Cerebellar cortex (tissue), 1 donor: ENCODE measurements at places on chromosomes 4 and X.

- DNase-seq = no peak
These were observed 67.5 kb upstream of the CXCL13 start for GRCh38 chr4:77538144-77538543.

DNA sequence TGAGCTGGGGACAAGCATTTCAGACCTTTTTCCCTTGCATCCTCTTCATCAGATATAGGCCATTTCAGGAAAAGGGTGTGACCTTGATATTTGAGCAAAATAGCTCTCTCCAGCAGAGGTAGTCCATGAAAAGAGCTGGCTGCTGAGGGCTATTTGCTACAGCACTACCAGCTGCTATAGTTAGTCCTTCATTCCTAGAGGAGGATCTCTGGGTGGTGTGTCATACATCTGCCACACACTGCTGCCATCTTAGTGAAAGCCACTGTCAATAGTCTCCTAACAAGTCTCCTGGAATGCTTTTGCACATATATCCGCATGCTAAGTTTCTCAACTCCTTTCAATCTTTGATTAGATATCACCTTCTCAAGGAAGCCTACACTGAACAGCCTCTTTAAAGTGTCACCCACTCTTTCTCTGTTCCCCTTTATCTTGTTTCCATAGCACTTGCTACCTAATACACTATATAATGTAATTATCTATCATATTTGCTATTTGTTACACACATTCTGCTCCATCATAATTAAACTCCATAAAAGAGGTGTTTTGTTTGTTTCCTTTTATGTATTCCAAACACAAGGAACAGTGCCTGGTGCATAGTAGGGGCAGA is 131.9 kb downstream of the TBC1D19 start:
- DNase-seq = no peak

- DNase-seq = peak; percentile 89
These were observed 170.1 kb upstream of the SCML1 start for GRCh38 chrX:17567187-17567586.

DNA sequence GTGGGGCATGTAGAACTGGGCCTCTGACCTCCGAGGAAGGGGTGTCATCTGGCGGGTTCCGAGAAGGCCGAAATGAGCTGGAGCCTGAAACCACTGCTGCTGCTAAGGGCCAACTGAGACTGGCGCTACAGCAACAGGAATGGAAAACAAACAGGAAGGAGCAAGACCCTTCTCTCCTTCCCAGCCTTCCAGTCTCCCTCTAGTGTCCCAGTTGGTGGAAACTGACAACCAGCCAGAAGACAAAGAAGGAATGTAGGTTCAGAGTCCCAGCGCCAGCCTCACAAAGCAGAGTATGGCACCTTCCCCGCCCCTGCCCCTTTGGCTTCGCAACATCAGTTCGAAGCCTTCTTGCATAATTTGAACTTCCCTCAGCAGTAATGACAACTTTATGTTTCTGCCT is 24.4 kb upstream of the PDZD4 start:
- DNase-seq = no peak

GRCh38 chr4:85102606-85103005 is 136.1 kb upstream of the WDFY3 start:
- no peak for DNase-seq

GRCh38 chr4:104758574-104758973 is 263.9 kb upstream of the CXXC4 start:
- DNase-seq = no peak

DNA sequence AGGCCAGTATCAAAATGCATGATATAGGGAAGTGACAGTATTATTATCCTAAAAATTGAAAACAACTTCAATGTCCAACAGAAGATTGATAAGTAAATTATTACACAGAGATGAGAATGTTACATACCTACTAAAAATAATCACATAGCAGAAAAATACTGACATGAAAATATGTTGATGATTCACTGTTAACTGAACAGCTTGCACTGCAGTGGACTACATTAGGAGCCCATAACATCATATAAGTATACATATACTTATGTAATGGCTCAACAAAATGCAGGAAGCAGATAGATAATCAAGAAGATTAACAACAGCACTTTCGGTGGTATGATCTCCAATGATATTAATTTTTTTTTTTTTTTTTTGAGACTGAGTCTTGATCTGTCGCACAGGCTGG is 7.1 kb downstream of the CLOCK start:
- no peak for DNase-seq

GRCh38 chrX:19293606-19294325 is 50.0 kb upstream of the PDHA1 start:
- no peak for DNase-seq

DNA sequence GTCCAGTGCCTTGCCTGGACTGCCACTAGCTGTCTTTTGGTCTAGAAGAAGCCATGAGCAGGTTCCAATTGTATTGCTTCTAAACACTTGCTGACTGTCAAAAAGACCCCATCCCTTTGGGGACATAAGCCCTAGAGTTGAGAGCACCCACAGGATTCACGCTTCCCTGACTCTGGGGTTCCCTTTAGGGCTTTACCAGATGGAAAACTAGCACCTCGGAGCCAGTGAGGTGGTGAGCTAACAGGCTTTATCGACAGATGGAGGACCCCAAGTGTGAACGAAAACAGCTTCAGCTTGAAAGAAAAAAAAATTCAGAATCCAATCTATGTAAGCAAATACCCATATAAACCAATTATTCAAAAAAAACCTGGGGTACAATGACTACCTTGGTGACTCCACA is 90.8 kb downstream of the NAA11 start:
- DNase-seq = no peak

DNA sequence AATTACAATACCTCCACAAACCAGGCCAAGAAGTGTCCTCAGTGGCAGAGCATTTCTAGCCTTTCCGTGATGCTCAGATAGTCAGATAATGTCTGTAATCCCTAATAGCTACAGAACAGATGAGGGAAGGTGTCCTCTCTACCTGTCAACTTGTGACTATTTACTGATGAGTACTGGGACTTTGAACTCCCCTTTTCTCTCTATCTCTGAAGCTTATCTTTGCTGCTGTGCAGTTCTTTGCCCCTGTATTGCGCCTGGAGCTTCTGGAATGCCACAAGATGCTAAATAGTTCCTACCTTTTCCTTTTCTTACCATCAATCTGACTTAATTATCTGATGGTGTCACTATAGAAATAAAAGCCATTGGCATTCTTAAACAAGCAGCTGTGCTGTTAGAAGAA is 30.5 kb downstream of the FGF2 start:
- no peak for DNase-seq

- DNase-seq = no peak
These were observed 81.5 kb downstream of the HUWE1 start for GRCh38 chrX:53605004-53605403.

- no peak for DNase-seq
These were observed 660.5 kb upstream of the PABPC4L start for GRCh38 chr4:134862116-134862515.

- DNase-seq = no peak
These were observed 4.9 kb downstream of the CDKN2AIP start for GRCh38 chr4:183449193-183449882.

DNA sequence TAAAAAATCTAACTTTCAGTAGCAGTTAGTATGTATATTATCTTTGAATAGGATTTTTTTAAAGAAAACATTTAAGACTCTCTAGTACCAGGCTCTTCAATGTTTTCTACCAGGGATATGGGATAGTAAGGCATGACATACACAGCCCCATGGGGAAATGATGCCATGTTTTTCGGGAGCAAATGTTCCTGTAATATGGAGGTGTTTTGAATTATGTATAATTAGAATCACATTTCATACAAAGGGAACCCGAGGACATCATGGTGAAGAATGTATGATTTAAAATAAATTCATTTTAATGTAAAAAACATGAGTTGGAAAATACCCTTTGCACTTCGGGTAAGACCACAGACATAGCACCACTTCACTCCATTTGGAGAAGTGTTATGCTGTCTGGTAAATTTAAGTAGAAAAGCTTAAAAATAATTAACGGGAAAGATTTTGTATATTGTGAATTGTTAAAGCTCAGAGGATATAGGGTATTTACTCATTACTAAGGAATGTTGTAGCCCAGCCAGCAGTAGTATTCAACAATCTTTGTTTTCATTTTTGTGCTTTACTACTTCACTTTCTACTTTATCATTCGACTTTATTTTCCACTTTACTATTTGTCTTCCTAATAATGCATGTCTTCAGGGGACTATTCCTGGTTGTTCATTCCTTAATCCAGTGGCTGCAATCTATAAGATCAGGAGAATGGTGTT is 2050.7 kb downstream of the ARAP2 start:
- DNase-seq = no peak

- DNase-seq = no peak
These were observed 11.2 kb downstream of the FGFBP2 start for GRCh38 chr4:15951781-15952180.

DNA sequence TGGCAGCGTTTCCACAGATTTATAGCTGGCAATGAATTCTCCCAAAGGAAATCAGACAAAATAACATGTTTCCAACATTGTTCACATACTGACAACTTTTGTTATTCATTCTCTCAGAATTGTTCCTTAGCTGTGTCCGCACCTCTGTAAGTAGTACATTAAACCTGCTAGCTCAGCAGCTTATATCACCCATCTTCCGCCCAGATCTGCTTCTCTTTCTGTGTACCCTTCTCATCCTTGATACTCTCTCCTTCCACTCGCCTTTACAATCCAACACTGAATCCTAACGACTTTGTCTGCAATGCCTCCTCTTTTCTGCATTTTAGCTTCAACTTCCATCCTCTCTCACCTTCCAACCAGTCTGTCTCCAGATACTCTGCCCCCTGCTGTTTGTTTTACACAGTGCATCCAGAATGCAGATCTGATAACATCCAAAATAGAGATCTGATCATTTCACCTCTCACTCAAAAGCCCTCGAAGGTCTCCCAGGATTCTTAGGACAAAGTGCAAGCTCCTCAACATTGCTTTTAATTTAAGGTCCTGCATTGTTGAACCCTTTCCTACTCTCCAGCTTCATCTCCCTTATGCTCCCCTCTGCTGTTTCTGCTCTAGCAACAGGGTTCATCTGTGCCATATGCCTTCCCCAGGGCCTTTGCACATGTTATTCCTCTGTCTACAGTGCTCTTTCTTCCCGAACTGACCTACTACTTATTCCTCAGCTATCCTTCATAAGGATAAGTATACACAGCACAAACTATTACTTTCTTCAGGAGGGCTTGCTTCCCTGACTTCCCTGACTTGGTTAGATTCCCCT is 67.3 kb upstream of the VBP1 start:
- DNase-seq = peak; percentile 17

DNA sequence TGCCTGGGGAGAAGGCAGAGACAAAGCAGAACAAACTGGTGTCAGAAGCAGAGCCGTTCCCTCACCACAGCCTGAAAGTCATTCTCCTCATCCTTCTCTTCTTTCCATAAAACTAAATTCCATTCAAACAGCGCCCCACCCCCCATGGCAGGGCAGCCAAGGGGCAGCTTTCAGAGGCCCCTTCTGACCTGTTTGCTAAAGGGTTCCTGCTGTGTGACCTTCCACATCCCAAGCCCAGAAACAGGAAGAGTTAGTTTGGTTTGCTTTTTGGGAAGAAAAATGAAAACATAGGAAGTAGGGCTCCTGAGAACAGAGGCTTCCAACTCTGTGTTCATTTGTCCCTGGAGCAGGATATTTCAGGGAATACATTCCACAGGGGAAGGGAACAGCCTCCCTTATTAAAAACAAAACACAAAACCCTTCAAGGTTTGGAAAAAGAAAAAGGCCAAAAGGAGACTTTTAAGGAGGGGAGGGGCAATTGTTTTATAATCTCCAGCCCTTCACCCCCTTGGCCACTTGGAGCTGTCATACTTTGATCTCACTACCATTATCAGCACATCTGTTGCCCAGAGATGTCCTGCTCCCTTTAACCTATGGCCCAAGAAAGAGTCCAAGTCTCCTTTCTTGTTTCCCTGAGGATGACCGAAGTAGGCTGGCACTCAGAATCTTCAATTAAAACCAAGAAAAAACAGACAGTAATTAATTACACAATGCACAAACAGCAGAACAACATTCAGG is 25.3 kb downstream of the STARD8 start:
- no peak for DNase-seq

DNA sequence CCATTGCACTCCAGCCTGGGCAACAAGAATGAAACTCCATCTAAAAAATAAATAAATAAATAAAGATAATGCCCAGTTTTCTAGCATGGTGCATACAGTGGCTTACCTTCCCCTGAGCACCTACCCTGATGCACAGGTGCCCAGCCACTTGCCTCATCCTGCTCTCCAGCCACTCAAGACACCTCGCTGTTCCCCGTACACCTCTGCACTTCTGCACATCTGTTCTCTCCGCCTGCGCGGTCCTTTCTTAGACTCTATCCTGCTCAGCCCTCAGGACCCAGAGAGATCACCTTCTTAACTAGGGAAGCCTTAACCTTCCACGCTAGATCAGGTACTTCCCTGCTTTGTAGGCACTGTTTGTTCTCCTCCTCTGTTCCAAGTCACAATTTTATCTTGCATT is 2.9 kb downstream of the EVC start:
- no peak for DNase-seq

DNA sequence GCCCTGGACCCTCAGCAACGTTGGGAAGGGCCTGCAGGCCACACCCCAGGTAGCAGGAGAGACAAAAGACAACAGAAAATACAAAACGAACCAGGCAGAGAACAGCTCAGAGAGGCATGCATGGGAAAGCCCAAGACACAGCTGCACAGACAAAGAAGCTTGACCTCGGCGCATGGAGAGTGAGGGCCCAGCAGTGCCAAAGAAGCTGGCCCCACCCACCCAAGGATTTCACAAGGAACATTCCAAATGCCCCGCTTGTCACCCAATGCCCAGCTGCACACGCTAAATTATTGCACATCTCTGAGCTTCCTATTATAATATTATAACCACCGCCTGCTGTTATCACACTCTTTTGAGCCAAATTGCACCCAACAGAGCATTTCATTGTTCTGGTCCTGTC is 147.7 kb upstream of the TBL1X start:
- no peak for DNase-seq

- no peak for DNase-seq
These were observed at the start of gene CXCL13 for GRCh38 chr4:77605210-77605902. Gene CXCL13 (plus strand): TSS chr4:77605820. CDS start chr4:77605866, 46 bp downstream.

DNA sequence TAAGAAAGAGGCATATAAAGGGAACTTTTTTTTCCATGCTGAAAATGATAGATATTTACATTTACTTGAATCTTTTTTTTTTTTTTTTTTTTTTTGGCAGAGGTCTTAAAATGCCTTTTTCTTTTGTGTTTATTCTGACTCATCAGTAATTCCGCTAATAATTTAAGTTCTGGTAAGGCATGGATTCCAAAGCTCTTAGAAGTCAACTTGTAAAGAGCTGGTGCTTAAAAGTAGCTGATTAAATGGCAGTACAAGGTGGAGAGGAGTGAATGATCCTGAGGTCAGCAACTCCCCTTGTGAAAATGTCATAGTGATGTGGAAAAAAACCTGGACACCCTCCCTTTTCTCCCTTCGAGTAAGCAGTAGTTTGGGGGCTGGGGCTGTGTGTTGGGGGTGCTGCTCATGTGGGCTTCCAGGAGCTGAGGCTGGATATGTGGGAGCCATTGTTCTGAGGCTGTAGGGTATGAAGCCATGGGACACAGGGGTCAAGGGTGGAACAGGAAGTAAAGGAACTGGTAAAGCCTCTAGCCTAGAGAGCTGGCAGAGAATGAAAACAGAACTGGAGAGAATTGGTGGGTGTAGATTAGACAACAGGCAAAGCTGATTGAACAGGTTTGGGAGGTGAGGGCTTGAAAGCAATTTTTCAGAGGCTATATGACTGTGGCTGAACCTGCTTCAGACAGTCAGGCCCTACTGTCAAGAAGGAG is 41.0 kb upstream of the PITX2 start:
- DNase-seq = no peak

GRCh38 chrX:138708268-138708667 is 3.2 kb downstream of the FGF13 start:
- DNase-seq = no peak
